ENCODE measurements at places on chromosomes 1 and 21. TPM values are rescaled to one million over a fixed set of nuclear protein-coding genes. Genes with fewer than 3 reads are reported as not detected.

GRCh38 chr1:242854466-242854865 is 330.0 kb upstream of the PLD5 start:
- H3K4me1 ChIP-seq: no peaks in the 10 kb centered on the region
- no peaks in the 10 kb centered on the region for H3K27me3 ChIP-seq

GRCh38 chr1:213876531-213876930 is 111.2 kb upstream of the PROX1 start:
- H3K4me3 ChIP-seq: no peak overlapping the region
- H3K36me3 ChIP-seq: no peaks in the 10 kb centered on the region
- DNase-seq: no peak
- no peak overlapping the region for H3K27ac ChIP-seq
- no peaks in the 10 kb centered on the region for H3K27me3 ChIP-seq

Gene S100B
- not detected for total RNA-seq

Gene MFSD2A
- total RNA-seq: 23.4 TPM

- no peak overlapping the region for H3K4me3 ChIP-seq
- no peak for DNase-seq
- peaks cover 4% of the 10 kb centered on the region for H3K27me3 ChIP-seq
- no peak overlapping the region for H3K27ac ChIP-seq
- no peaks in the 10 kb centered on the region for H3K36me3 ChIP-seq
- no peaks in the 10 kb centered on the region for H3K4me1 ChIP-seq
These were observed 7.4 kb downstream of the SLC26A9 start for GRCh38 chr1:205935869-205936268.

DNA sequence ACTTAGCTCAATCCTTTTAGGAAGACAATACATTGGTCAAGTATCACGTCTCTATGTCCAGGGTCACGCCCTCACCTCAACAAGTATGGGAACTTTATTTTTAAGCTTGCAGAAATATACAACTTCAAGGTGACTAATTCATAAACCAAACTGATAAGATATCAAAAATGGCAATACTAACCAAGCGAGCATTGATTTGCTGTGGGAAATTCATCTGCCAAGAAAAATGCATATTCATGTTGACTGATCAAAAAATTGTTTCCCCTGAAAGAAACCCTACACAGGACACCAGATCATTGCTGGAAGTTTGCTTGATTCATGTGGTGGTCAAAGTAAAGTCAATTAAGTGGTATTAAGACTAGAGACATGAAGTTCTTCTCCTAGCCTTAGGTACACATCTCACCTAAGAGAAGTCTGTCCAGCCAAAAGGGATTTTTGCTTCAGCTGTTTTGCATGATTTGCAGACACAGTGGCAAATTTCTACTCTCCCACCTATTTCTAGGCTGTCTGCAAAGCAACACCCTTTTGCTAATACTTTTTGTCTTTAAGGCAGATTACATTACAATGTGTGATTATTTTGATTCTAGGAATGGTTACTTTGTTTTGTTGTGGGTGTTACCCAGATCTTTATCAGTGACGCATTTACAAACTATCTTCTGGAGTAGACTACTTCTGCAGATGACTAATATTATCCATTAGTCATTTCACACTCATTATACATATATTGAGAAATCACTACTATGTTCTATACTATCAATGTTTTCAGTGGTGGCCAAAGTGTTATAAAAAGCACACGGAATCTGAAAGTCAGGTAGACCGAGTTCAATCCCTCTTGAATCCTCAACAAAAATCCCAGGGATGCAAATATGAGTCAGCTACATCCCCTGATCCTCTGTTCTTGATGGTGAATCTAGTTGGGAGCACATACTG is 12.4 kb downstream of the SAMSN1 start:
- peaks cover 15% of the 10 kb centered on the region for H3K4me1 ChIP-seq
- H3K4me3 ChIP-seq: peak overlapping the region; percentile 61
- H3K36me3 ChIP-seq: no peaks in the 10 kb centered on the region
- peak overlapping the region; percentile 78 for H3K27ac ChIP-seq
- H3K27me3 ChIP-seq: no peaks in the 10 kb centered on the region
- peak; percentile 56 for DNase-seq

DNA sequence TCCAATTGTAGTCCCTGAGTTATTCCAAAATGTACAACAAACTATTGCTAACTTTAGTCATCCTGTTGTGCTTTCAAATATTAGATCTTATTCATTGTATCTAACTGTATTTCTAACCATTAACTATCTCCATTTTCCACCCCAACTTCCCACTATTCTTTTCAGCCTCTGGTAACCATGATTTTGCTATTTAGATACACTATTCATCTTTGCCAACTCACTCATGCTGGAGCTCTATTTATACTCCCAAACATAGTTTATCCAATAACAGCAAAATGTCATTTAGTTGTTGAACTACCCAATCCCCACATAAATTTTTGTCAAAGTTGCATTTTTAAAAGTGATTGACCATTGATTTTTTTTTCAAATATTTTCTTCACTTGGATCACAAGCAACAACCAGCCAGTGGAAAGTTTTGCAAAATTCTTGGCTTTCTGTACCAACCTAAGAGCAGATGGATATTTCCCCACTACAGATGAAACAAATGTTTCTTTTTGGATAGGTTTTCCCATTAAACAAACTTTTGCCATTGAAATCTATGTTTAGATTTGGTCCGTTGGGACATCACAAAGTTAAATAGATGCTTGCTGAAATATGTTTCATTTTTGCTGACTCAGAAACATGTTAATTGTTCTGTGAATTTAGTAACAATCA is 866.0 kb downstream of the LTN1 start:
- DNase-seq: no peak
- H3K27ac ChIP-seq: no peak overlapping the region
- no peak overlapping the region for H3K4me3 ChIP-seq
- no peaks in the 10 kb centered on the region for H3K36me3 ChIP-seq
- no peaks in the 10 kb centered on the region for H3K27me3 ChIP-seq

Data from GM12878 (cell line).